ENCODE measurements at places on chromosomes 7 and 10.

DNA sequence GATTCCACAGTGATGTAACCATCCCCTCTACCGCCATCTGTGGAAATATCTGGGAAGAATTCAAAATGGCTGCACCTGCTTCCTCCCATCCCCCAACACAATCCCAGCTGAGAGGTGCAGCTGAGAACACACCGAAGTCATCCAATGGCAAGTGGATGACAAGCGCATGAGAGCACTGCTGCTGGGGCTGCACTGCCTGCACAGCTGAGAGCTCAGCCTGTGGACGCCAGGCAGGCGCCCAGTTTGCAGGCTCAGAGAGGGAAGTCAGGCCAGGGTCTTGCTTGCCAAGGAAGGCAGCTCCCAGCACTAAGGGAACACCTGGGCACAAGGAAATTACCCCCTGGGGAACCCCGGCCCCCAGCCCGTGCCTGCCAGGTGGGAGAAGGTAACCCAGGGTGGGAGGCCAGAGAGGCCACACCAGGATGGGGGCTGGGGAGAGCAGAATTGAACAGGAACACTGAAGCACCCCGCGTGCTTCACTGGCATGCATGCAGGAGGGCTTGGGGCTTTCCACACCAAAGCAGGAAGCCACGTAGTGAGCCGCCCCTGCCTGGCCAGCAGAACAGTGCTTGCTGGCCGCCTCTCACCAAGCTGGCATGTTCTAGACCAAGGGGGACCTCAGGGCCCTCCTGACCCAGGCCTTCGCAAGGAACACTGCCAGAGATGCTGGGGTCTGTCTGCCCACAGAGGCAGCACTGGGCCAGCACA lies 46.2 kb downstream of the FAM53B start:
- DNase-seq = no peak

- no peak for DNase-seq
Measured at GRCh38 chr10:61179771-61180170, 235.8 kb upstream of the RHOBTB1 start.

- no peak for DNase-seq
Measured at GRCh38 chr7:114084002-114084471, 165.2 kb upstream of the PPP1R3A start.

- no peak for DNase-seq
Measured at GRCh38 chr7:87456247-87456646, 19.2 kb downstream of the ABCB4 start.

GRCh38 chr7:129188372-129188891 lies at the start of gene SMO:
TSS of gene SMO (plus strand) at chr7:129188633. CDS start at chr7:129189152, 519 bp downstream.
- DNase-seq = peak; percentile 69

DNA sequence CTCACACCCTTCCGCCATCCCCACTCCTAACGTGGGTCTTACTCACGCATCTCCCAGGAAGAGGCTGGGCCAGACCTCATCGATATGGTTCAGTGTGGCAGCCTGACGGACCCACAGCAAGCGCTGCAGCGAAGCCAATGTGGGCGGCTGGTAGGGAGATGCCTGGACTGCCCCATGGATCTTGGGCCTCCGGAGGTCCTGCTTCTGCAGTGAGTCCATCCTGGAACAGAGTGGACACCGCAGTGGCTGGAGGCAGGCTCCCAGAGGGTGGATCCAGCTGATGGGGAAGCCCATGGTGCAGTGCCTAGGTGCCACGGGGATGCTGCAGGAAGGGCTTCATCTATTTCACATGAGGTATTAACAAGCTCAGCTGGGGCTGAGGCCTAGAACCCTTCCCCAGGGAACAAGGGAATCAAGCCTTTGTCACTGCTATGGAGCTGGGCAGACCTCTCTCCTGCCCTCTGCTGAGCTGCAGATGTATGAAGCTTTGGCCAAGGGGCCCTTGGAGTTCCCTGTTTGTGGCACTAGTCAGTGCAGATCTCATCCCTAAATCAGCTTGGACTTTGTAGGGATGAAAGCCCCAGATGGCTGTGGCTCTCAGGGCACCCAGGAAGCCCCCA lies 13.7 kb upstream of the SAMD8 start:
- peak; percentile 37 for DNase-seq

DNA sequence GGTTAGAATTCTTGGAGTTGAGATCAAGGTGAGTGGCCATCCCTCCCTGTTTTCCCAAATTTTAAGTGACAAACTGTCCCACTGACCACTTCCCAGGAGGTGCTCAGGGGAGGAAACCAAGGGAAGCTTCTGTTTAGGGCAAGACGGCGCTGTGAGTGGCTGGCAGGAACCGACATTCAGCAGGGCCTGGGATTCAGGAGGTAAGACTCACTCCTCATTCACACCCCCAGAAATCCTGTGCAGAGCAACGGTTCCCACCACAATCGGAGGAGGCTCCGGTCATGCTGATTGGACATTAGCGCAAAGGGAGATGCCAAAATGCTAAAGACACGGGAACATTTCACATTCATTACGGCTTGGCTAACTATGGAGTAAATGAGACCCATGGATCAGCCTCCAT lies 200.9 kb downstream of the GRID1 start:
- DNase-seq = no peak

All from HEK293T (cell line).